ENCODE measurements at places on chromosomes 5 and 9. TPM values are rescaled to one million over a fixed set of nuclear protein-coding genes. Genes with fewer than 3 reads are reported as not detected.

GRCh38 chr9:122777935-122778627, 10.7 kb upstream of the OR5C1 start:
- no peak overlapping the region for H3K27ac ChIP-seq
- peaks cover 6% of the 10 kb centered on the region for H3K4me1 ChIP-seq
- DNase-seq: peak; percentile 25
- no peak overlapping the region for H3K4me3 ChIP-seq
- H3K27me3 ChIP-seq: no peaks in the 10 kb centered on the region
- H3K36me3 ChIP-seq: no peaks in the 10 kb centered on the region

The GGTA1 gene
- total RNA-seq: not detected

DNA sequence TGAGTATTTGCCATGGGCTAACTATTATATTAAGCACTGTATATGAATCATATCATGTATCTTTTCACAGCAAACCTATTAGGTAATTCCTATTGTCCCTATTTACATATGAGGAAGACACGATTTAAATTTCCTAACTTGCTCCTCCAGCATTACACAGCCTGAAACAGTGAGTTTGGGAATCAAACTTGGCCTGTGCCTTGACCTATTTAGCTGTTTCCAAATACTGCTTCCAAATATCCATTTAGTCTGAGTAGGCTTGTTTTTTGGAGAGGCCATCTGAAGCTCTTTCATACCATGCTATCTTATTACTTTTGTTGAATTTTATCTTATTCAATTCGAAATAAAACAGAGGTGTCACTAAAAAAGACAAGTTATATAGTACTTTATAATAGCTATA, 447.3 kb upstream of the MPDZ start:
- no peaks in the 10 kb centered on the region for H3K4me1 ChIP-seq
- no peaks in the 10 kb centered on the region for H3K27me3 ChIP-seq
- no peaks in the 10 kb centered on the region for H3K36me3 ChIP-seq

The SLC6A7 gene
- total RNA-seq: not detected

The SV2C gene
- total RNA-seq: not detected

GRCh38 chr5:131994090-131994489, 17.4 kb downstream of the ACSL6 start:
- H3K27me3 ChIP-seq: peaks cover 13% of the 10 kb centered on the region
- no peaks in the 10 kb centered on the region for H3K36me3 ChIP-seq
- no peak for DNase-seq
- no peaks in the 10 kb centered on the region for H3K4me1 ChIP-seq

GRCh38 chr5:15496886-15497285, 3.1 kb upstream of the FBXL7 start:
- H3K36me3 ChIP-seq: peaks cover 7% of the 10 kb centered on the region
- no peak overlapping the region for H3K27ac ChIP-seq
- H3K4me3 ChIP-seq: no peak overlapping the region
- H3K27me3 ChIP-seq: no peaks in the 10 kb centered on the region
- peaks cover 4% of the 10 kb centered on the region for H3K4me1 ChIP-seq
- DNase-seq: no peak

GRCh38 chr5:139177809-139178588, 20.2 kb downstream of the SIL1 start:
- no peak overlapping the region for H3K4me3 ChIP-seq
- DNase-seq: no peak
- H3K27ac ChIP-seq: no peak overlapping the region
- no peaks in the 10 kb centered on the region for H3K4me1 ChIP-seq

The PCDHA4 gene
- total RNA-seq: not detected

The C1QTNF3 gene
- not detected for total RNA-seq

DNA sequence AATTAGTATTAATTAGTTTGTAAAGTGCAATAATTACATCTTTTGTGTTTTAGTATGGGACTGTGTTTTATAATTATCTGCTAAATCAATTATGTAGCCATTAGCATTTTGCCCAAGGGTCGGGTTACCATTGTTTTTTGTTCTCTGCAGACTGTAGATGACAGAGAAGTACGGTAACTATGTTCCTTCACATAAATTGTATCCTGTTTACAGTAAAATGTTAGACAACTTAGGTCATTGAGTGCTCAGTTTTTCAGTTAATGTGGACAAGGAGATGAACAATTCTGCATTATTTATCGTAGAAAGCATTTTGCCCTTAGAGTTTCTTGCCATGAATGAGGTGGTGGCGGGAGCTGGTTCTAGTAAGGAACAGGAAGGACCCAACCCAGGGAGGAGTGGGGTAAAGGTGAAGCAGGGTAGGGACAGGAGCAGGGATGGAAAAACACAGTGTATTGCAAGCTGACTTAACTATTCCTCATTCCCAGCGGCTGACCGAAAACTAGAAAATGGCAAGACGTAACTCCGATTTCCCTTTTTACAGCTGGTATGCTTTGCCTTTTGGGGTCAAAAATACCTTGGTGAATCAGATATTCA, 243.7 kb upstream of the SLC24A2 start:
- no peaks in the 10 kb centered on the region for H3K36me3 ChIP-seq
- H3K4me3 ChIP-seq: no peak overlapping the region
- no peaks in the 10 kb centered on the region for H3K27me3 ChIP-seq
- DNase-seq: no peak

The MZB1 gene
- total RNA-seq: not detected

- H3K4me3 ChIP-seq: no peak overlapping the region
- no peaks in the 10 kb centered on the region for H3K4me1 ChIP-seq
- H3K27ac ChIP-seq: no peak overlapping the region
- H3K36me3 ChIP-seq: no peaks in the 10 kb centered on the region
These were observed 28.1 kb downstream of the MACIR start for GRCh38 chr5:103286622-103287021.

DNA sequence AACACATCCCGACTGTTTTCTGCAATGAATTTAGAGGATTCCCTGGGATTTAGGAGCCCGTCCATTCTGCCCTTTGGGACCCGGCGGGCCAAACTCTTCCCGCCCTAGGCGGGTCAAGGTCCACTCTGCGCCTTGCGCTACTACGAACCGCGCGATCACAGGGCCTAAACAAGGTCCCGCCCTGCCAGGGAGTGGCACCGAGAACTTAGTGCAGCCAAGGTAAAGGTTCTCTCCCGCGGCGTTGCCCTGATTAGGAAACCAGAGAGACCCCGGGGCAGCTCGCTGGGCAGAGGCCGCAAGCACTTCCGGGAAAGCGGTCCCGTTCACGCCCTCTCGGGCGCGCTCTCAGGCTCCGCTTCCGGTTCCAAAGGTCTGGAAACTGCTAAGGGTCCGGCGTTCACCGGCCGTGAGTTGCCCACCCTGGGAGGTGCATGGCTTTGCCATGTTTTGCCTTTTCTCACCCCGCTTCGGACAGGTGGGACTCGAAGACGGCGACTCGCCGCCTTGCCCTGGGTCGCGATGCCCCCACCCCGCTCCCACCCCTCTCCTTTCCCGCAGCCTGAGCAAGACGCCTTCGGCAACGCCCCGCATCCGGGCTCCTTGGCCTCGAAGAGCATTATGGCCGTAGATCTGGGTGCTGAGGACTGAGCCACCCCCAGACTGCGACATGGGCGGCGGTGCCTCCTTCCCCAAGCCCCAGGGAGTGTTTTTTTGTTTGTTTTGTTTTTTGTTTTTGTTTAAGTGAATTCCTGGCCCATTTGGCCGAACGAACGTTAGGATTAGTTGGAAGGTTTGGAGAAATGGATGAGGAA, 23.4 kb downstream of the HNRNPK start:
- H3K4me1 ChIP-seq: peaks cover 28% of the 10 kb centered on the region
- H3K27ac ChIP-seq: peak overlapping the region; percentile 78
- peaks cover 18% of the 10 kb centered on the region for H3K36me3 ChIP-seq
- DNase-seq: peak; percentile 72

DNA sequence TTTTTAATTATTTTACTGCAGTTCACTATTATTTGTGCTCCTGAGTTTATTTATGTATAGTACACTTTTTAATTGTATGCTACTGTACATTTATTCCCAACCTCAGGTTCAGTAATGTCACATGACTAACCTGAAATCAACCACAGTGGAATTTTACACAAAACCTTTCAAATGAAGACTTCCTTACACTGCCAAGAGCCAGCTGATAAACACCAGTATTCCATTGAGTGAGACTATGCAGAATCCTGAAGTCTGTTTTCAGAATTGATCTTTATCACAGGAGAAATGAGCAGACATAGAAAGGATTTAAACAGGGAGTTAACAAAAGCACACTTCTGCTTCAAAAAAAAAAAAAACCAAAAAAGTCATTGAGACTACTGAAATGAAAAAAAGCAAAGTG, 219.5 kb downstream of the PRR16 start:
- no peak overlapping the region for H3K4me3 ChIP-seq
- H3K27me3 ChIP-seq: no peaks in the 10 kb centered on the region
- H3K4me1 ChIP-seq: peaks cover 31% of the 10 kb centered on the region
- DNase-seq: no peak
- no peaks in the 10 kb centered on the region for H3K36me3 ChIP-seq
- peak overlapping the region; percentile 71 for H3K27ac ChIP-seq

DNA sequence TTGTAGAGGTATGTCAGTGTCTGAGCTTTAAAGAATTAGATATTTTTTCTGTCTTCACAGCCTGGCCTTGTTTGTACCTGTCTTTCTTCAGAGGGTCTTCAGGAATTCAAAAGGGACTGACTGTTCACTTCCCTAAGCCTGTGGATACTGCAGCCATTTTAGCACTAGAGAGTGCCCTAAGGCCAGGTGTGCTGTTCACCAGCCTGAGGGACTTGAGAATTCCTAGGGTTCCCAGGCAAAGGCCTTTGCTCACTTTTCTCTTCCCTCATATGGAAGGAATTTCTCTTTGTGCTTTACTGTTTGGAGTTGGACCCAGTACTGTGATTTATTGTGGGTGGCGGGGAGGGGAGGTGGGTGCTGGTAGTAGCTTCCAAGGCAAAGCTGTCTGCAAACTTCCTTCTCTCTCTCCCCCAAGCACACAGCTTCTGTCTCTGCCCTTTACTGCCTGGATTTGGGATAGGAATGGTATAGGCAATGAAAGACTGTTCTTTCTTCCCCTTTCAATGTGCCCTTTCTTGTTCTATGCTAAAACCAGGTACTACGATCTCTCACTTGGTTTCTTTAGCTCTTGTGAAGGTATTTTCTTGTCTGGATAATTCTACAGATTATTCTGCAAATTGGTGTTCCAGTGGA, 9.7 kb upstream of the LRRC70 start:
- DNase-seq: no peak
- H3K4me1 ChIP-seq: peaks cover 8% of the 10 kb centered on the region
- H3K27ac ChIP-seq: no peak overlapping the region

- H3K36me3 ChIP-seq: no peaks in the 10 kb centered on the region
- no peak overlapping the region for H3K27ac ChIP-seq
- H3K4me3 ChIP-seq: no peak overlapping the region
- no peak for DNase-seq
- H3K27me3 ChIP-seq: no peaks in the 10 kb centered on the region
These were observed 7.0 kb downstream of the TDRD7 start for GRCh38 chr9:97418880-97419279.

The MEIKIN gene
- total RNA-seq: not detected

GRCh38 chr9:73034962-73035361, 82.1 kb upstream of the ALDH1A1 start:
- DNase-seq: no peak
- no peak overlapping the region for H3K4me3 ChIP-seq
- H3K27ac ChIP-seq: no peak overlapping the region
- no peaks in the 10 kb centered on the region for H3K27me3 ChIP-seq
- peaks cover 27% of the 10 kb centered on the region for H3K4me1 ChIP-seq

The HMMR gene
- 119 TPM for total RNA-seq

The MAP1B gene
- 195 TPM for total RNA-seq

- H3K4me3 ChIP-seq: no peak overlapping the region
- H3K27ac ChIP-seq: no peak overlapping the region
- peaks cover 22% of the 10 kb centered on the region for H3K27me3 ChIP-seq
- DNase-seq: no peak
- no peaks in the 10 kb centered on the region for H3K36me3 ChIP-seq
These were observed 130.1 kb downstream of the MRPL36 start for GRCh38 chr5:1669276-1670155.

The IFNA13 gene
- not detected for total RNA-seq

- H3K36me3 ChIP-seq: no peaks in the 10 kb centered on the region
- no peak overlapping the region for H3K4me3 ChIP-seq
- no peaks in the 10 kb centered on the region for H3K4me1 ChIP-seq
- H3K27me3 ChIP-seq: no peaks in the 10 kb centered on the region
- no peak overlapping the region for H3K27ac ChIP-seq
These were observed 64.3 kb upstream of the NAA35 start for GRCh38 chr9:85876628-85877027.

DNA sequence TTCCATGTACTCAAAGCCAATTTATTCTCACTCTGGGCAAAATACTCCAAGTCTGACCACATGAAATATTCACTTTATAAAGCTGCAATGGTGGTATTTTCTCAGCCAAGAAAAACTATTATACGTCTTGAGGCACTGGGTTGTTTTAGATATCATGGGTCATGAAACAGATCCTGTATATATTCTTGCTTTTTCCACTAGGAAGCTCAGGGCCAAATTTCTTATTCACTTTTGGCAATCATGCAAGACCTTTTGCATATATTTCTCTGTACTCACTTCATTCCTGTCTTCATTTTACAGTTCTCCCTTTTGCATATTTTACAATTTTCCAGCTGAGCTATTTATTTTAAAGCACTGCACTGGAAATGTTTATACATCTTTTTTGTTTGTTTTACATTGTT, 49.8 kb downstream of the GABBR2 start:
- no peak overlapping the region for H3K4me3 ChIP-seq
- H3K4me1 ChIP-seq: peaks cover 3% of the 10 kb centered on the region
- H3K27ac ChIP-seq: no peak overlapping the region

Data from SJSA1 (cell line).